KBM-7 (cell line): ENCODE measurements at places on chromosomes 16 and 17.

GRCh38 chr17:18860161-18860972 is 2.4 kb downstream of the PRPSAP2 start:
- no peak for DNase-seq

DNA sequence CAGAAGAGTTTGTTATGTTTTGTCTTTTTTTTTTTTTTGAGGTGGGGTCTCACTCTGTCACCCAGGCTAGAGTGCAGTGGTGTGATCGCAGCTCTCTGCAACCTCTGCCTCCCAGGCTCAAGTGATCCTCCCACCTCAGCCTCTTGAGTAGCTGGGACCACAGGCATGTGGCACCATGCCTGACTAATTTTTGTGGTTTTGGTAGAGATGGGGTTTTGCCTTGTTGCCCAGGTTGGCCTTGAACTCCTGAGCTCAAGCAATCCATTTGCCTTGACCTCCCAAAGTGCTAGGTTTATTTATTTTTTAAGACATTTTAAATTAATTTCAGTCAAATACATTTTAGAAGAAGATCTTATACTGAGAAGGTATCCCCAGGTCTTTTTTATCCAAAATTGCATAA is 366.7 kb downstream of the KCNJ2 start:
- DNase-seq: no peak

DNA sequence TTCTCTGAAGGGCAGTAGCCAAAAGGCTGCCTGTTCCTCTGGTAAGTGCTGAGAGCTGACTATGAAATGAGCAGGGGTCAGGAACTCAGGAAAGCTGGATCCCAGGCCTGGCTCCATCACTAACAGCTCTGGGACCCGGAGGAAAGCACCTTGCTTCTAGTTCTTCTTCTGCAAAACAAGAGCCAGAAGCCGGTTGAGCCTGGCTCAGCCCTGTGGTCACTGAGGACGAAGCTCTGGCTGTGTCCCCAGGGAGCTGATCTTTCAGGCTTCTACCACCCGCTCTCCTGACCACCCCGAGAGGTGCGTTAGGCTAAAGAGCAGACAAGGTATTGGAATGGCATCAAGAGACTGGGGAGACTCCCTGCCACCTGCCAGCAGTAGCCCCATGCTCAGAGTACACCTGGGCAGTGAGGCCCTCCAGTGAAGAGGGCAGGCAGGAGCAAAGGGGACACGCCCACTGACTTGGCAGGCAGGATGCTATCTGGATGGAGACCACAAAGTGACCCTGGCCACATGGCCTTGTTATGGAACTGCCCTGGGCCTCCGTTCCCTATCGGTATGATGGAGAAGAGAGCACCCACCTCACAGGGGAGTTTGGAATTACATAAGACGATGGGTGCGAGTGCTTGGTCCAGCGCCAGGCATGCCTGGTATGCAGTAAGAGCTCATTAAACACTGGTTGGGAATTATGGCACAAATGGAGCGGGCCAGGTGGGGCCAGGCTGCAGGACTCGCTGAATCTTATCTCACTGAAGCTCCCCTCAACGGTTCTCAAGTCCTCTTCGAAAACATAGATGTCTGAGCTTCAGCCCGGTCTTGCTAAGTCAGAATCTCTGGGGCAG is 61.4 kb downstream of the COG7 start:
- DNase-seq: no peak

GRCh38 chr16:81401035-81401950 is 43.3 kb upstream of the CMIP start:
- DNase-seq: no peak
